Upper lobe of left lung (tissue), 6 donors: ENCODE measurements at places on chromosomes 5 and 9. TPM values are rescaled to one million over a fixed set of nuclear protein-coding genes. Genes with fewer than 3 reads are reported as not detected.

DNA sequence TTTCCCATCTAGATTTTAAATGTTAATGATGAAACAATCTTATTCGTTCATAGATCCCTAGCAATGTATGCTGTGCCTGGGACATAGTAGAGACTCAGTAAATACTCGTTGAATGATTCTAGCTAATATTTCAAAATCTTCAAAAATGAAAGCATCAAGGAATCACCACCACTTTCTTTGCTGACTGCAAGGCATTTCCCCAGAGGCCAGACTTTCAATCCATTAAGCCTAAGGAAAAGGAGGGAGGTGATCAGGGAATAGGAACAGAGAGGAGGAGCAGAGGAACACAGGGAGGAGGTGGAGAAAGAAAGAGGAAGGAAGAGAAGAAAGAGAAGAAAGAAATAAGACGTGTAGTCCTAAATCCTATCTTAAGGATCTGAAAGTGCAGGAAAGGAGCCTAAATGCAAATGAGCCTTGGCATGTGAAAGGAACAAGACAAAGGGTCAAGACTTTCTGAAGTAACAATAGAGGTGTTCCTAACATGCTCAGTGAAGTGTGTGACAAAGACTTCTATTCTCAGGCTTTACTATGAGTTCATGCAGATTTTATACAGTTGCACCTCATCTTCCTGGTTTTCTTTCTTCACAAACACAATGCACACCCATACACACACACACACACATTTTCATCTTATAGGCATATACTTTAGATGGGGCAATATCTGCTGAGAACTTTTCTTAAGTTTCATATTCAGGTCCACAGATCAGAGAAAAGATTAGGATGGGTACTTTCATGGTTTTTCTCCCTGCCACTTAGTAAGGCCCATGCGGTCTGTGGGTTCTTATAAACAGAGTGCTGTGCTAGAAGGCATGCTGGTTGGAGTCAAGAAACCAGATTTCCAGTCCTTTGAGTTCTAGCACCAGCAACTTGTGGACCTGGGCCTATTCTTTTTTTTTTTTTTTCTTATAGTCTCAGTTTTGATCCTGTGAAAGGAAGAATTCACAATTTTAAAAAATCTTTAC lies 512.2 kb upstream of the TNC start:
- no peak for DNase-seq

The TMEM174 gene
- total RNA-seq: not detected

The OR1L8 gene
- total RNA-seq: not detected

- DNase-seq: no peak
Measured at GRCh38 chr9:129885018-129885669, 49.9 kb downstream of the USP20 start.

- no peak for DNase-seq
Measured at GRCh38 chr5:173310218-173310769, 17.9 kb downstream of the STC2 start.

- DNase-seq: no peak
Measured at GRCh38 chr9:130856474-130856873, 21.4 kb downstream of the ABL1 start.

- DNase-seq: no peak
Measured at GRCh38 chr5:179780362-179780761, 13.4 kb upstream of the LTC4S start.

- no peak for DNase-seq
Measured at GRCh38 chr5:102554082-102554481, 55.3 kb upstream of the SLCO6A1 start.

The SPATA31D4 gene
- not detected for total RNA-seq

- no peak for DNase-seq
Measured at GRCh38 chr5:163760498-163760897, 255.1 kb downstream of the MAT2B start.

DNA sequence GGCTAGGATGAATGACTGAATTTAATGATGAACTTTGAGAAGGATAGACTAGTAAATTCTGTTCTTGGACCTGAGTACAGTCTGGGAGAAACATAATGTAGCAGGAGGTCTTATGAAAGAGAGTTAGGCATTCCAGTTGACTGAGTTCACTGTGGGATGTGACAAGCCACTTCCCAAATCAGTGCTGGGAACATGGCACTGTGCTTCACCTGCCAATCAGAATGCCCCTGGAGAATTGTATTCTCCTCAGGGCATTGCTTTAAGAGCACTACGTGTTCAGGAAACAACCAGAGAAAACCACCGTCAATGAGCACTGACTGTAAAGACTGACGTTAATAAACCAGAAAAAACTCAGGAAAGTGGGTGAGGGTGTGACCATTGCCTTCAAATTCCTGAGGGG lies 1.2 kb downstream of the CCDC107 start:
- no peak for DNase-seq

DNA sequence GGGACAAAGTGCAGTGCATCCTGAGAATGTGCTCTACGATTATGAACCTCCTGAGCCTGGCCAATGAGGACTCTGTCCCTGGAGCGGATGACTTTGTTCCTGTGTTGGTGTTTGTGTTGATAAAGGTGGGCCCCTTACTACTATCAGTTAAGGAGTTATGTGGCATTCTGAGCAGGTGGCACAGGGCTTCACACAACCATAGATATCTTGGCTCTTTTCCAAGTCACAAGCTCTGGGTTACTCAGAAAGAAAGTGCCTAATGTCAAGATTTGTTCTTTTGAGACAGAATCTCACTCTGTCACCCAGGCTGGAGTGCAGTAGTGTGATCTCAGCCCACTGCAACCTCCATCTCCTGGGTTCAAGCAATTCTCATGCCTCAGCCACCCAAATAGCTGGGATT lies 99.0 kb downstream of the GAPVD1 start:
- DNase-seq: no peak

The KIF2A gene
- 61.2 TPM for total RNA-seq

- DNase-seq: no peak
Measured at GRCh38 chr9:13705918-13706317, 426.4 kb upstream of the MPDZ start.

DNA sequence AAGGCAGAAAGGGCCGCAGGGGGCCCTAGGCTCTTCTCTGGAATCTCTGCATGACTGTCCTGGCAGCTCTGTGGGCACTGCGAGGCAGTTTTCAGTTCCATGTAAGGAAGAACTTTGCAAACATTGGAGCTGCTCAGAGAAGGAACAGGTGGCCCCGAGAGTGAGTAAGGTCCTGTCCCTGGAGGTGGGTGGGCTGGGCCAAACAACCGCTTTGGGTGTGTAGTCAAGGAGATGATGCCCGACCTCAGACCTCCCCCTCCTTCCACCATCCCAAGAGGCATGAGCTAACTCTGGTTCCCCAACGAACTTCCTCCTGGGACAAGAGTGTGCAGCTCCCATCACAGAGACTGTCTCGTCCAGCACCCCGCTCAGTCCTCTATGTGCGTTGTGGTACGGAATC lies 20.5 kb downstream of the CSF1R start:
- no peak for DNase-seq

GRCh38 chr5:132754947-132755346 lies 7.7 kb downstream of the CCNI2 start:
- DNase-seq: no peak

The SCGB3A2 gene
- total RNA-seq: 635 TPM

DNA sequence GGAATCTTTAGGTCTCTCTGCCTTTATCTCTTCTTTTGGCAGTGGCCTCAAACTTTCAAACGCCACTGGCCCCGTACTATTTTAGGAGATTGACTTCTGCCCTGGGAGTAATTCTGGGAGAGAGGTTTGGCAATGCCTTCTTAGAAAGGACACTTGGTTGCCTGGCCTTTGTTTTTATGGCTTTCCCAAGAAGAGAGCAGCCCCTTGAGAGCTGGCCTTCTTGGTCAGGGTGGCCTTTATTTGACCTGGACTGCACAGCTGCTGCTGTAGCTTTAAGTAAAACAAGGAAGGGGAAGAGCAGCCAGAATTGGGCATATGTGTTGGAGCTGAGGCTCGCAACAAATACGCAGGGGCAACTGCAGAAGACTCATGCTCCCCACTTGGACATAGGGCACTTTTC lies 60.8 kb downstream of the PTPN3 start:
- no peak for DNase-seq

DNA sequence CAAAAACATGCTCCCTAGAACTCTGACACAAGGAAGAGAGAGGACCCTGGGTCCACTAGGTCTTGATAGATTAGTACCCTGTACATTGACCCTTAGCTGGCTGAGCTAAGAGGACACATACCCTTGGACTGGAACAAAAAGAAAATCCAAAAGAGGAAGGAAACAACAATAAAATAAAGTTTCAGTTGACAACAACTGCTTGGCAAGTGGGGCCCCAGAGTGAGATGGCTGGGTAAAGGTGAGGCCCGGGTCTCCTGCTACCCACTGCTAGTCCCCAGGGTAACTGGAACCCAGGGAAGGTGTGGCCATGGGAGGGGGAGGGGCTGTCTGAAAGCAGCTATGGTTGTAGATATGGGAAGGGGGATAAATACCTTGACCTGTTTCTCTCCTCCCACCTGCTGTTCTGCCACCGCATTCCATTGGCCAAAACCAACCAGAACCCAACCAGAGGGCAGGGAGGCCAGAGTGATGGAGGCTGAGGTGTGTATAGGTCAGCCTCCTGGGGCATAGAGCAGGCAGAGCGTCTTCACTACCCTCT lies 11.7 kb downstream of the TAL2 start:
- no peak for DNase-seq

The TMEFF1 gene
- 0.20 TPM for total RNA-seq

- no peak for DNase-seq
Measured at GRCh38 chr9:93988056-93988455, 32.9 kb upstream of the BARX1 start.

The GARIN3 gene
- total RNA-seq: not detected

The PTPA gene
- 69.0 TPM for total RNA-seq

- DNase-seq: no peak
Measured at GRCh38 chr5:166938071-166938470, 1353.4 kb upstream of the WWC1 start.

The CDC25C gene
- not detected for total RNA-seq

GRCh38 chr9:114938687-114939575 lies 8.5 kb upstream of the TNFSF8 start:
- no peak for DNase-seq

The ADAMTSL1 gene
- 2.1 TPM for total RNA-seq

- DNase-seq: peak; percentile 41
Measured at GRCh38 chr5:103033696-103034095, 86.2 kb downstream of the GIN1 start.

DNA sequence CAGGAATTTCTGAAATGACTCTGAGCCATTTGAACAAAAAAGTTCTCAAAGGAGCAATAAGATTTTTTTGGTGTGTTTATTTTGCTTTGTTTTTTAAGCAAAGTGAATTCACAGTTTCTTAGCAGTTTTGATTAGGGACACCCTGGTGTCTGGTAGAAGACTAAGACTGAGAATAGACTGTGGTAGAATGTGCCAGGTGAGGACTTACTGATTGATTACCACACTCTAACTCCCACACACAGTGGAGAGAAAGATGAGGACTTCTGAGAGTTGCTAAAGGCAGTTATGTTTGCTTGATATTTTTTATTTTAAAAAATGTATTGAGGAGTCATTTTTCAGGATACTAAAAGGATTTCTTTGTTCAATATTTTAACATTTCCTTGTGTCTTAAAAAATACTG lies 175.1 kb downstream of the CD180 start:
- no peak for DNase-seq

DNA sequence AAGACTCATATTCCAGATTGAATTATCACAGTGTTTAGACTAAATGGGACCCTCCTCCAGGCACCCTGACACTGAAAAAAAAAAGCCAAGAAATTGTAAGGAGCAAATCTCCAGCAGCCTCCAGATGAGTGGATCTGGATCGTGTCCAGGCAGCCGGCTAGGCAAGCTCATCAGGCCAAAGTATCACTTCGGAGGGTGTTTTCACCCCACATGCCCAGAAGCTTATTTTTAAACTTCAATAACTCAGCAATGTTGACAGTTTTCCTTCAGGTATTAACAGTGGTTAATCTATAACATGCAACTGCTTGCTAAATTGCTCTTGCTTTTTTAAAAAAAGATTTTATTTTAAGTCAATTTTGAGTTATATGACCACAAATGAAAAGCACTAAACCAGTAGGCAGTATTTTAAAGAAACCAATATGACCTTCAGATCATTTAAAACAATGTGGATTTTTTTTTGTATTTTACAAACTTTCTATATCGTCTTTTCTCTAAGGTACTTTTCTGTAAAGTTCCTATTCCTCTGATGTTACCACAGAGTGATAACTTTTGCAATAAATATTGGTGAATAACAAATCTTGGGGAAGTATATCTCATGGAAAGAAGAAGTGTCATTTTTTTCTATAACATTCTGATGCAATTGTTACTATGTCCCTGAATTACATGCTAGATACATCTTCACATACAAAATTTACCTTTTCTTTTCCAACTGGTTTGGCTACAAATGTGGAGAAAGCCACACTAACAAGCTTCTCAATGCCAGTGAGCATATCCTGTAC lies 30.7 kb downstream of the ACOT12 start:
- DNase-seq: no peak

DNA sequence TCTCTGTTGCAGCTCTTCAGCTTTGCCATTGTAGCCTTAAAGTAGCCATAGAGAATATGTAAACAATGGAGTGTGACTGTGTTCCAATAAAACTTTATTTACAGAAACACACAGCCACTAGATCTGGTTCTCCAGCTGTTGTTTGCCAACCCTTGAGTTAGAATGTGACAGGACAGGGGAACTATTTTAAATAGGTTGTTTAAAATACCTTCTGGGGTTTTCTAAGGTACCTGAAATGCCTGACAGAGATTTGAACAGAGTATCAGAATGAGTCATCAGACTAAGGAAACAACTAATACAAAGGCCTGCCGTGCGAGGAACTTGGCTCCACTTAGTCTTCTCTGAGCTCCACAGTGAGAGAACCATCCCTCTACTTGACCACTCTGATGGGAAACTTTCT lies 85.4 kb downstream of the HSD17B4 start:
- no peak for DNase-seq

The CCDC192 gene
- not detected for total RNA-seq

The TAF11L7 gene
- not detected for total RNA-seq

The MORN5 gene
- not detected for total RNA-seq

The C9orf78 gene
- total RNA-seq: 34.3 TPM

The ITK gene
- 5.2 TPM for total RNA-seq

GRCh38 chr9:8486095-8486494 lies 686.5 kb upstream of the DMAC1 start:
- DNase-seq: no peak

The NR5A1 gene
- total RNA-seq: not detected

GRCh38 chr5:6236858-6237481 lies 141.4 kb downstream of the MED10 start:
- no peak for DNase-seq

The RNF208 gene
- total RNA-seq: 5.4 TPM

GRCh38 chr5:142046191-142046590 lies 33.4 kb upstream of the GNPDA1 start:
- peak; percentile 37 for DNase-seq

DNA sequence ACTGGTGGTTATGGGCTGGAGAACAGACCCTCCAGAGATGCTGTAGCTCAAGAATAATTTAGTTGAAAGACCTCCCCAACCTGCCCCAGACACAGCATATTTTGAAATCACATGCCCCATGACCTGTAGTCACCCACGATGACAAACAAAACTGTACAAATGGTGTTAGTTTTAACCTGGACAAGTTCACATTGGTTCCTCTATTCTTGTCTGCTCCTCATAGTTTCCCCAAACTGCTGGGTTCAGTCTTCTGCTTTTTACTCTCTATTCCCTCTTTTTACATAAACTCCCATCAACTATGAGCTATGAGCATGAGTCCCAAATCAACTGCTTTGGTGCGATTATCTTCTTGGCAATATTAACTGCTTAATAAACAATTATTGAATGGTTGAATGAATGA lies 365.3 kb upstream of the CLINT1 start:
- DNase-seq: no peak

- DNase-seq: no peak
Measured at GRCh38 chr9:35570709-35571504, 34.2 kb upstream of the TESK1 start.

- no peak for DNase-seq
Measured at GRCh38 chr9:20314981-20315380, 307.3 kb downstream of the MLLT3 start.

The FAT2 gene
- 2.3 TPM for total RNA-seq
